ENCODE measurements at places on chromosomes 1 and 21.

DNA sequence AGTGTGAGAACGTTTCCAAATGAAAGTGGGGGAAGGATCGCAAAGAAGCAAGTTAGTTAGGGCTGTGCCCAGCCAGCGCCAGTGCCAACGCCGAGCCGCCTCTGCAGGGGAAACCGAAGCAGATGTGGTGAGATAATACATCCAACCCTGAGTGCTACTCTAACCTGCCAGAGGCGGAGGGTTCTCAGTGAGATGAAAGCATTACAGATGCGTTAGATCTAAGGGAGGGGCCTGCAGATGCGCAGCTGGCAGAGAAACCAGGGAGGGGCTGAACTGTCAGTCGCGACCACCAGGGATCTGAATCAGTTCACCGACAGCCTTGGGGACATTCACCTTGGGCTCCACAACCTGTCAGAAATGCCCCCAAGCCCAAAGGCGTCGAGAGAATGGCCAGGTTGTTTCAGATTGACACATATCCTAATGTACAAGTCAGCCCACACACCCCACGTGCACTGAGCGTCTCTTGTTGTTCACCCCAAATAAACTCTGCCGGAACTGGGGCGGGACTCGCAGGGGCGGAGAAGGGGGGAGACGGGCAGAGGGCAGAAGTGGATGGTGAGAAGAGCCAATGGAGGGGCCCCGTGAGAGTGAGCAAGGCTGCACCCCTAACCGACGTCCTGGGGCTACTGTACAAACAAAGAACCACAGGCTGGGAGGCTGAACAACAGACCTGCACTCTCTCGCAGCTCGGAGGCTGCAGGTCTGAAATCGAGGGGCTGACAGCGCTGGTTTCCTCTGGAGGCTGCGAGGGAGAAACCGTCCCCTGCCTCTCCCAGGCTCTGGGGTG is 8.7 kb upstream of the UMODL1 start:
- DNase-seq, result no peak

- DNase-seq, result no peak
Measured at GRCh38 chr1:152466217-152466616, 44.4 kb upstream of the LCE5A start.

DNA sequence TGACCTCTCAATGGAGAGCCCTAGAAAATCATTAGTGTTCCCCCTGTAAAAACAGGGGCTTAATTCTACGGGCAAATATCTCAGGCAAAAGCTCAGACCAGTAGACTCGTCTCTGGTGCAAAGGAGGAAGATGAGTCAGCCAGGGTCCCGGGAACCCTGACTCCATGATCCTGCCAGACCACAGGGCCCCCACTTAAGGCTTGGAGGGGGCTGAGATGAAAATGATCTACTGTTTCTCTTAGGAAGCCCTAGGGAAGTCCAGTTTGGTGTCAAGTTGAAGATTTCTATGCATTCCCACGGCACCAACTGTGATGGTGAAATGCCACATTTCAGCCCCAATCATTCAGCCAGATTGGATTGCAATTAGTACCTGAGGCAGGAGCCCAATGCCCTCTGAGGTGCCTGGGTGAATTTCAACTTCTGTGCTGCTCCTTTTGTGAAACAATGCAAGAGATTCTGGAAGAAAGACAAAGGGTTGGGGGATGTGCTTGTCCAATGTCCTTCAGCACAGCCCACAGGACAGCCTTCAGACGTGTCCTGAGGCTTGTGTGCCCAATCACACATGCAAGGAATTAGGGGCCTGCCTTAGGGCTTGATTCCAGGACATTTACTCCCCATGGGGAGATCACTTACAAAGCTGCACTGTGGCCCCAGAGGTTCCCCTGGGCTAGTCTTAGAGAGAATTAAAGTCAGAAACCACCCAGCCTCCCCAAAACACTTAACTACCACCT is 18.1 kb downstream of the NAV1 start:
- DNase-seq, result no peak

DNA sequence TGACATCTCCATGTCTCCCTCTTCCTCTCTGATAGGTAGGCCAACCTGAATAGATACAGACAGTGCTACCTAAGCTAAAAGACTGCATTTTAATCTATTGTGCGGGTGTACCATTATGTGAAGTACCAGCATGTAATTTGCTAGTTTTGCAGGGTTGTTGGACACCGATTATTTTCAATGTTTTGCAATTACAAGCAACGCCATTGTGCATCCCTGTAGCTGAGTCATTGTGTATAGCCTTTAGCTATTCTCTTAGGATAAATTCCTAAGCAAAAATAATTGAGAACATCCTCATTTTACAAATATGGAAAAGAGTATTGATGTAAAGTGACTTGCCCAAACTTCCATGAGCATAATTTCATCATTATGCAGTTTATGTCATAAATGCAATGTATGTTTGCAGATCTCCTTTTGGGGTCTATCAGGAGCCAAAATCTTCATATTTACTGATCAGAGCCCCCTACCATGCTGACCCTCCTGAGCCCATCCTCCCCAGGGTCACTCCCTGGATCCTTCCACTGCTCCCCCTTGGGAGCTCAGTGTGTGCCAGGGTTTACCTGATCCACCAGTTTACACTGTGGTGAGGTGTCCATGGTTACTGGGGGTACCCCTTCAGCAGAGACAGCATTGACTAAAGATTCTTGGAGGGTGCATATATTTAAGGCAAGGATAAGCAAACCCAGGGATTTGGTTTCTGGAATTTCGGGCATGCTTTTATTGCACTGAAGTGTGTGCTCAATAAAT is 80.6 kb downstream of the CCDC185 start:
- DNase-seq, result no peak

DNA sequence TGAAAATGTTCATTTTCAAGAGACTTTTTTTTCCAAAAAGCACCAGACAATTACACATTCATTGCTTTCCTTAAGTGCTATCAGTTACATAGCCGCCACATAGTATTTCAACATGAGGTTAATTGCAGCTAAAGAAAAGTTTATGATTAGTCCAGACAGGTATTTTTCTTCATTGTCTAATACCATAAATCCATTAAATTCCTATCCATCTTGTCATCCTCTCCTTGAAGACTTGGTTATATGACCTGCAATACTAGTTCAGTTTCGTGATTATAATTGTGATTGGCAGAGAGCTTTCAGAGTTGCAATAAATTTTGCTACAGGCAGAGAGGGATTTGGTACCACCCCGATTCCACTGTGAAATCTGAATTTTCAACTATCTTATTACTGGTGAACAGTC is 437.7 kb downstream of the GPATCH2 start:
- DNase-seq, result no peak

DNA sequence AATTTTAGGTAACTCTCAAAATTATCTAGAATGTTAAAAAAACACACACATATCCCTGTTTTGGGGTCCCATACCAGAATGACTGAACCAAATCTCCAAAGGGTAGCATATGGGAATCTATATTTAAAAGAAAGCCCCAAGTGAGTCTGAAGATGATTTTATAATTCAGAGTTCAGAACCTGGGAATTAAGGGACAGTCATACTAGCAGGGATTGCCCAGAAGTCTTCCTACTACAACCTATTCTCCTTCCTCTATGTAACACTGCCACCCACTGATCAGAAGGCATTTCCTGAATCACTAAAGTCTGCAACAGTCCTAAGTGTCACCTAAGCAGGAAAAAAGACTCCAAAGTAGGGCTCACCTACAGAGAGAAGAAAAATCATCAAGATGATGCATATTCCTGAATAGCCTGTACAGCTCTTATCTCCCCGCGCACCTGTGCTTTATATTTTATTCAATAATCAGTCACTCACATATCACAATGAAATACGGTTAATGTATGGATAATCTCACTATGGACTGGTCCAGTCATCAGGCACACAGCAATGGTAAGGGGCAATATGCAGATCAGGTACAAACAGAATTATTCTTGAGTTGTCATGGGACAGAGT is 4.9 kb downstream of the RGS1 start:
- DNase-seq, result peak; percentile 49

DNA sequence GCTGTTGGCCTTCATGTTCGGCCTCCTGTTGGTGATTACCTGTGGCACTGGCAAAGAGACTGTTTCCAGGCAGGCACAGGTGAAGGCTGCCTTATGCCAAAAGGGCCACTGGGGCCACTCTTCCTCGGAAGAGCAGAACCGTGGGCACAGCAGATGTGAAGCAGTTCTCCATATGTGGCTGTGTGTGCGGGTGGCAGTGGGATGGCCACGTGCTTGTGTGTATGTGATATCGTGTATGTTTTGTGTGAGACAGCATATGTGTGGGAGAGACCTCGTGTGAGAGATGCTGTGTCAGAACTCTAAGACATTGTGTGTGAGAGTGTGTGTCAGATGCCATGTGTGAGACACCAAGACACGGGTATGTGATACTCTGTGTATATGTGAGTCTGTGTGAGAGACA is 53.4 kb upstream of the KDM4A start:
- DNase-seq, result no peak

- DNase-seq, result no peak
Measured at GRCh38 chr1:172733815-172734214, 74.9 kb downstream of the FASLG start.

- no peak for DNase-seq
Measured at GRCh38 chr1:202329891-202330290, 11.8 kb downstream of the UBE2T start.

DNA sequence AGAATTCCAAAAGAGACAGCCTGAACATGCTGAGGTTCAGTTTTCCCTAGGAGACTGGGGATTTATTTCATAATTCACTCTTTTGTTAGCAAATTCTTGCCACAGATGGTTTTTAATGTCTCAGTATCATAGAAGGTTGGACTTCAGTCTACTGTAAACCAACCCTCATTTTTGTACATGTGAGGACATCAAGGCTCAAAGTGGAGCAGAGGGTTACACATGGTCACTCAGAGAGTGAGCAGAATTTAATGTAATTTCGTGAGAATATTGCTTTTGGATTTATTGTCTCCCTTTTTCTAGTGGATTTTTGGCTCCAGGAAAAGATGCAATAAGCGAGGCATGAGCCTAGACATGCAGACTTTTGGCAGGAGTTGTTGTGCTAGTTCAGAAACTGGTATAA is 210.8 kb upstream of the JUN start:
- DNase-seq, result no peak

GRCh38 chr1:182301467-182302198 is 90.0 kb downstream of the GLUL start:
- peak; percentile 68 for DNase-seq

DNA sequence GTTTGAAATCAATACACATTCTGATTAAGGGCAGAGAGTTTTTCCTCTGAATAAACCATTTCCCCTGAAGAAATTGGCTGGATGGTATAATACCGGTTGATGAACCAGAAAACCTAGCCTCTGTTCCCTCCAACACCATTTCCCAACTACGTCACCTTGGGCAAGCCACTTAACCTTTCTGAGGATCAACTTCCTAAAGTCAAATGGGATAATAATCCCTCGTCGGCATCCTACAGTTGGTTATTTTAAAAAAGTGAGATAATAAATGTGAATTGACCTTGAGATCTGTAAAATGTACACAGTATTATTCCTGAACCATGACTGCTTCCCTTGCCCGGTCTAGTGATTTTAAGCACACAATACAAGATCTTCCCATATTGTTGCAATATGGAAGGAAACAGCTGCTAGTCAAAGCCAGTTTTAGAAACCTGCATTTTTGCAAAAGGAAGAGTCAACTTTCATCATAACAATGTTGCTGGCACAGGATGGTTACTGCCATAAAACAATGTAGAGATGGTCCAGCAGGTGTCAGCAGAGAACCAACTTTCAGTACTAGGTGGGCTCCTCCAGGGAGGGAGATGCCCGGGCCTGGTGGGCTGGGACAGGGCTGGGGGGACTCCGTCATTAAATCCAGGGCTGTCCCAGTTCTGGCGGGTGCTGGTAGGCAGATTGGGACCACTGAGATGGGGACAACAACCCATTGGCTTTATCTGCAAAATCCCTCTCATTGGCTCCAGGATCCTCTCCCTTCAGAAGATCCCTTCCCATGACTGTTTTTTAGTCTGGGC is 5.2 kb upstream of the HLX start:
- peak; percentile 69 for DNase-seq

DNA sequence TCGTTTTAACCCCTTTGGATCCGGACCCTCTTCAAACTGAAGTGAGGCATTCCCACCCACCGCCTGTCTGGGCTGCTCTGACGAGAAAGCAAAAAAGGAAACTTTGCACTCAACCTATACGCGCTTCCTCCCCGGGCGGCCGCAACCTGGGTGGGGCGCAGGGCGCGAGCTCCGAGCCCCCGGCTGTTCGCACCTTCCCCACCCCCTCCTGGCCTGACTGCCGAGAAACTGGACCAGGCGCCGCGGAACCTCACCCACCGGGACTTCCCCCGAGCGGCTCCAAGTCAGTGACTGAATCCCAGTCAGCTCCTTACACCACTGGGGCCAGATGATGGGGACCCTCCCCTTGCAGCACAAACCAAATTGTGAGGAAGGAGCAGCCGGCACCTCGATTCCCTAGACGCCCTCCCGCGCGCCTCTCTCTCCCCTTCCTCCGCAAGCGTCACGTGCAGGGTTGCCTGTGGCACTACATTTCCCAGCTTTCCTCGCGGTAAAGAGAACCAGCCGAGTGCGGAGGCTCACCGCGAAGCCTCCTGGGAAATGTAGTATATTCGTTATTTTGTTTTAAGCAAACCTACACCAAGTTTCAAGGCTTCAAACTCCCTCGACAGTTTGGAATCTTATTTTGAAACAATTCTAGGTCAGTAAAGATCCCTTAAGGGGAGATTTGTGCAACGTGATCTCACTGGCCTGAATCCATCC is at the start of gene RAB29:
RAB29 (minus strand) TSS at position 468 of the 702 bp plus-strand sequence. CDS start 526 bp downstream, outside the sequence.
- DNase-seq, result peak; percentile 89

GRCh38 chr1:229947968-229948367 is 119.1 kb upstream of the GALNT2 start:
- DNase-seq, result no peak

DNA sequence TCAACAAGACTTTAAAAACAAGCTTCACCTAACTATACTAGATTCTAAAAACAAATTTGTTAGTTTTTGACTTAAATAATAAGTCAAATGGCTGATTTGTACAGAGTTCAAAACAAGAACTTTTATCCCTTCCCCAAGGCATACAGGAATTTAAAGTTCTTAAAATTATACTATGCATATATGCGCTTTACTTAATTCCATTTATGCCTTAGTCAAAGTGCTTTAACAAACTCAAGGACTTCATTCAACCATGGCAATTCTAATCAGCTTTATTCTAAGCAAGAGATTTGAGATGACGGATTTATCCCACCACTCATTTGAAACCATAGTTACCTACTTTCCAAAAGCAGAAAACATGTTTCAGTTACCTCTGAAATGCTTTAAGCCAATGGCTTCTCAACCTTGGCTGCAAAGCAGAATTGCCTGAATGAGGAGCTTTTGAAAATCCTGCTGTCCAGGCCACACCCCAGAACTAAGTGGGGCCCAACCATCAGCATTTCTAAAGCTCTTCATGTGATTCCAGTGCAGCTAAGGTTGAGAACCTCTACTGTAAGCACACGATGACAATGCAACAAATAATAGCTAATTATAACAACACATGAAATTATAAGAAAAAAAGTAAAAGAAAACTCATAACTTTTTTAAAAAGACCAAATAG is 44.6 kb downstream of the TTLL7 start:
- DNase-seq, result no peak

All from hepatocyte (in vitro differentiated cells).